ENCODE measurements at places on chromosomes 6 and 20. TPM values are rescaled to one million over a fixed set of nuclear protein-coding genes. Genes with fewer than 3 reads are reported as not detected.

RNF5 gene
- 30.9 TPM for total RNA-seq

PROKR2 gene
- not detected for total RNA-seq

CUTA gene
- total RNA-seq, result 129 TPM

WASF1 gene
- total RNA-seq, result 9.0 TPM

SLC17A2 gene
- total RNA-seq, result not detected

TPBG gene
- 93.1 TPM for total RNA-seq

SIRPB1 gene
- 0.25 TPM for total RNA-seq

GABRR1 gene
- total RNA-seq, result not detected

FOXQ1 gene
- not detected for total RNA-seq

TDRD6 gene
- 0.12 TPM for total RNA-seq

DOK5 gene
- 14.6 TPM for total RNA-seq

OR14J1 gene
- not detected for total RNA-seq

IL17F gene
- not detected for total RNA-seq

IL17A gene
- total RNA-seq, result not detected

LAMA4 gene
- 105 TPM for total RNA-seq

AGER gene
- 0.44 TPM for total RNA-seq

CCDC170 gene
- 1.6 TPM for total RNA-seq

NFKBIL1 gene
- total RNA-seq, result 26.0 TPM

TINAG gene
- total RNA-seq, result not detected

ABHD16B gene
- not detected for total RNA-seq

TSPO2 gene
- total RNA-seq, result not detected

MCHR2 gene
- total RNA-seq, result not detected

ARFGEF3 gene
- 1.7 TPM for total RNA-seq

HLA-DOA gene
- not detected for total RNA-seq

CRYBG1 gene
- 27.7 TPM for total RNA-seq

SPATS1 gene
- total RNA-seq, result not detected

FAM209A gene
- not detected for total RNA-seq

TTK gene
- 55.2 TPM for total RNA-seq

PI16 gene
- 0.75 TPM for total RNA-seq

DZANK1 gene
- total RNA-seq, result 1.5 TPM

SCGN gene
- total RNA-seq, result not detected

KIF25 gene
- total RNA-seq, result not detected

BCKDHB gene
- total RNA-seq, result 11.7 TPM

SLC2A4RG gene
- total RNA-seq, result 32.0 TPM

VGLL2 gene
- not detected for total RNA-seq

OR12D3 gene
- total RNA-seq, result not detected

LTA gene
- total RNA-seq, result not detected

HLA-DQA2 gene
- not detected for total RNA-seq

BPIFA1 gene
- total RNA-seq, result not detected

C6orf132 gene
- total RNA-seq, result 1.5 TPM

CST5 gene
- total RNA-seq, result not detected

SPTLC3 gene
- total RNA-seq, result 4.0 TPM

RBPJL gene
- total RNA-seq, result not detected

IP6K3 gene
- total RNA-seq, result 0.22 TPM

SLC22A3 gene
- 2.9 TPM for total RNA-seq

CALHM5 gene
- 3.0 TPM for total RNA-seq

CLPSL1 gene
- not detected for total RNA-seq

CDH22 gene
- total RNA-seq, result under 0.01 TPM

HLA-DPA1 gene
- total RNA-seq, result 4.0 TPM

HDAC2 gene
- 71.1 TPM for total RNA-seq

MLIP gene
- not detected for total RNA-seq

SNX21 gene
- 58.0 TPM for total RNA-seq

GABRR2 gene
- total RNA-seq, result 0.11 TPM

KCNK15 gene
- 1.6 TPM for total RNA-seq

FHL5 gene
- total RNA-seq, result not detected

OLIG3 gene
- total RNA-seq, result not detected
